ENCODE measurements at places on chromosomes 13 and 19.

GRCh38 chr19:49489601-49490167, 2.3 kb downstream of the RPL13A start:
- DNase-seq, result no peak

GRCh38 chr13:39326469-39327171, 276.4 kb downstream of the LHFPL6 start:
- DNase-seq, result no peak

GRCh38 chr19:47353307-47353712, 4.2 kb downstream of the DHX34 start:
- DNase-seq, result no peak

DNA sequence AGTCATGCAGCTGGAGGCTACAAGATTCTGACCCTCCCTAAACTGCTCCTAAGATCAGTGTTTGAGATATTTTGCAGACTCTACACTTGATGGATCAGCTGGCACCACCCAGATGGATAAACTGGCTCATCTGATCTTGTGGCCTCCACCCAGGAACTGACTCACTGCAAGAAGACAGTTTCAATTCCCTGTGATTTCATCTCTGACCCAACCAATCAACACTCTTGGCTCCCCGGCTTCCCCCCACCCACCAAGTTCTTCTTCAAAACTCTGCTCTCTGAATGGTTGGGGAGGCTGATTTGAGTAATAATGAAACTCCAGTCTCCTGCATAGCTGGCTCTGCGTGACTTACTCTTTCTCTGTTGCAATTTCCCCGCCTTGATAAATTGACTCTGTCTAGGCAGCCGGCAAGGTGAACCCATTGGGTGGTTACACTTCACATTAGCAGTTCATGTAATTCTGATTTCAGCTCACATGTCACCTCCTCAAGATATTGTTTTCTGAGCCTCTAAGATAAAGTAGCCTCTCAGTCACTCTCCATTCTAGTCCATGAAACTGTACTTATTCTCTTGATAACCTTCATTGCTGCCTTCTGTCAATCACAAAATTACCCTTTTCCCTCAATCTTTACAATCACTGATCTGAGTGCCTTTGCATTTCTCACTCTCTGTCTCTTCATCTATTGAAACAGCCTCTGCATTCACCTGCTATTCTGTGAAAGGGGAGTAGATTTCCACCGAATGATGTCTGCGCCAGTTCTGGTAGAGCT, 9.9 kb upstream of the FPR3 start:
- DNase-seq, result peak; percentile 78

DNA sequence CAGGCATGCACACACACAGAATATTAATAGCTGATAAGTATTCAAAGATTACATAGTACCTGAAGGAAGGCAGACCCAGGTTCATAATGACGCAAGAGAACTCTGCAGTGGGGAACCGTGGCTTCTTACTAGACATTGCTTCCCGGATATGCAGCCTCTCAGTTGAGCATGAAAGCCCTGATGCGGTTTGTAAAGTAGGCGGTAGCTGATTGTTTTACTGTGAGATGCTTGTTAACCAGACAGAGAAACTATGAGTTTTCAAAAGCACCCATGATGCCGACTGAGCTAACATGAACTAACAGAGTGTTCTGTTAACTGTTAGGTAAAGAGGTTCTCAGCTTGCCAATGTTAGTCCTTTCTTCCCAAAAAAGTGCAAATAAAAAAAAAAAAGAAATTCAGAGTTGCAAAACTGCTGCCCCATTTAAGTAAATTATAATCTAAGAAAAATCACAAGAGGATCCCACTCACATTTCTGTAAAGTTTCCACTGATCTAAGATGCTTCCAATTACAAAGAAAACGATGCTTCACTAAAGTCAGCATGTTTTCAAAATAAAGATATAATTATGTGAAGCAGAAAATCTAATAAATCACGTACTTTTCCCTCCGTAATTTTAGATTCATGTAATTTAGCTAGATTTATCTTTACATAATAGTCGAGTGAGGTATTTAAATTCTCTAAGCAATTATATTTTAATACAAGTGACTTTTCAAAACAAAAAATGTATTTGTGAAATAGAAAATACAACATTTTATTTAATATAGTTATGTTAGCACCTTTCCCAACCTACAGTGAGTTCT, 2.2 kb downstream of the FLT1 start:
- no peak for DNase-seq

- no peak for DNase-seq
These were observed 39.3 kb downstream of the ESD start for GRCh38 chr13:46757640-46758039.

DNA sequence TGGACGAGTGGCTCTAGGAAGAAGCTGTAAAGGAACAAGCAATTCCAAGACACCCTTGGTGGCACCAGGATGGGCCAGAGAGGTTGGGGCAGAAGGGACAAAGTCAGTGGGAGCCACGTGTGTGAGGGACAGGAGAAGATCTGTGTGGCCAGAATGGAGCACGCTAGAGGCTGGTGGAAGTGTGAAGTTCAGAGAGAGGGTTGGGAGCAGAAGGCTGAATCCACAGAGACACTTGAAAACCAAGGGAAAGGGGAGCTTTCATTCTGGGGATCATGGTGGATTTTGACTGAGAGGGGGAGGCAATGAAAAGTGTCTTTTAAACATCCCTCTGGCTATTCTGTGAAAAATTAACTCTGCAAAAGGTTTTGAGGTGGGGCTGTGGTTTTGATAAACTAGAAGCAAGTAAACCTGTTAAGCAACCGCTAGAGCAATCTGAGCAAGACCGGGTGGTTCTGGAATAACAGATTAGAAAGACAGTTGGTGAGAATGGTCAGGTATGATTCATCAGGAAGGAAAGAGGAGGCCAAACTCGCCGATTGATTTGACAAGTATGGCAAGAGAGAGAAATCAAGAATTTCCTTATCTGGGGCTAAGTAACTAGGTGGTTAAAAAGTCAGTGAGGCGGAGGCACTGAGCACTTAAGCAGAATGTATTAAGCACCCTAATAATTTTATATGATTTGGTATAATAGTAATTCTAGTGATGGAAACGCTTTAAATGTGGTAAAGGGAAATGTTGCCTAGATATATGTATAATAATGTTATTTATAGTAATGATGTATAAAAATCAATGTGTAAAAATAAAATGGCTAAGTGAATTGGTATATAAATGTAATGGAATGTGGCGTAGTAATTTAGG, 140.0 kb downstream of the MYO16 start:
- DNase-seq, result peak; percentile 11

DNA sequence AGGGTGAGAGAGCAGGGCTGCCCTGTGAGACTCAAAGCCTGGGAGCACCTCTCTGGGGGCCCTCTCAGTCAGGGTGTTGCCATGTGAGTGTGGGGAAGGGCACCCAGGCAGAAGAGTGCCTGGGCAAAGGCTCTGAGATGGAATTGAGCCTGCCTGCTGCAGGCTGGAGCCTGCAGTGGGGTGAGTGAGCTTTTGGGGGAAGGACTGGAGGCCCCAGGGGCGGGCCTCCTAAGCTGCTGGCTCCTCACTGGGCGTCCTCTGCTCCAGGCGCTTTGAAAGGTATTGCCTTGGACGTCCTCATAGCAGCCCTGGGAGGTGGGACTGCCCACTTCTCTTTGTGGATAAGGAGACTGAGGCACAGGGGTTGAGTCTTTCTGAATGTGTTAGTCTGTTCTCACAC, 60.3 kb downstream of the ARHGEF7 start:
- no peak for DNase-seq

DNA sequence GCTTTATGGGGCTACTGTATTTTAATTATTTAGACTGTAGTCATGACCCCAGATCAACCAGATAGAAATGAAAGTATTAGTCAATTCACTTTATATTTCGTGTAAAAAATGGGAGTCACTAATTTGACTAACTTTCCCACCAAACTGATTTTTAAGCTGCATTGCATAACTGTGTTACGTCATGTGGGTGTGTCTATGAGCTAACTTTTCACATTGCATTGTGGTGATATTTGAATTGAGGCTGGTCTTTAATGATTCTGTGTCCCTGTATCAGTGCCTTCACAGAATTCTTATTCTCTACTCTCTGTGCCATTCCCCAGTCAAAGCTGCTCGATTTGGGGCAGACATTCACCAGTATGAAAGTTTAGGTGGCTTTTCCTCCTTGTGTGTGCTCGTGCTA, 172.7 kb upstream of the MAB21L1 start:
- DNase-seq, result no peak

DNA sequence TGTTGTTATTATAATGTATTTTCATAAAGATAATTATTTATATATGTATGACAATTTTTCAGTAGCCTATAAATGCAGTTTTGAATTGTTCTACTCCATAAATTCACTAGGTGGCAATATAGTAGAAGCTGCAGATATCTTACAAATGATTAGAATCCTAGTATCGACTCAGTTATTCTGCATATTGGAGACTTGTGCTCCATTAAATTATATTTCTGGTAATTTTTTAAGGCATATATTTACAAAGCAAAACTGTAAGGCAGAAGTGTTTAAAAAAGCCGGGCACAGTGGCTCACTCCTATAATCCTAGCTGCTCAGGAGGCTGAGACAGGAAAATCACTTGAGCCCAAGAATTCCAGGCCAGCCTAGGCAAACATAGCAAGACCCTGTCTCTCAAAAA, 58.7 kb downstream of the DPY19L3 start:
- peak; percentile 16 for DNase-seq

GRCh38 chr13:19185865-19186645, 4.4 kb upstream of the TUBA3C start:
- DNase-seq, result no peak

GRCh38 chr13:30037306-30037705, 186.9 kb upstream of the UBL3 start:
- no peak for DNase-seq

GRCh38 chr13:41312176-41312500, 1.1 kb downstream of the NAA16 start:
- no peak for DNase-seq

GRCh38 chr13:20716951-20717350, 13.5 kb downstream of the IL17D start:
- no peak for DNase-seq

DNA sequence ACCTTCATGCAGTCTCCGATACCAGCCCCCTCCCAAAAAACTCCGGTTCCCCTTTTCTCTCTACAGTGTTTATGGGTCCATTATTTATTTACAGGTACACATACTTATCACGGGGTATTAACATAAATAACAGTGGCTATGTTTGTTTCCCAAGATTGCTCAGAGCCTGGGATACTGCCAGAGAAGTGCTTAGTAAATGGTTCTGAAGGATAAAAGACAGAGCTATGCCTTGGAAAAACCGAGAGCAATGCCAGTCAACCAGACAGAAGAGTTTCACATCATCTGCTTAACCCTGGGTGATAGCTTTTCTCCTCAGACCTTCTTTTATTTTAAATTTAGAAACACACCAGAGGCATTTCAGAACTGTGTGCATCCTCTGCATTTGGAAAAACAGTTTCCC, 61.3 kb downstream of the NUFIP1 start:
- DNase-seq, result no peak

DNA sequence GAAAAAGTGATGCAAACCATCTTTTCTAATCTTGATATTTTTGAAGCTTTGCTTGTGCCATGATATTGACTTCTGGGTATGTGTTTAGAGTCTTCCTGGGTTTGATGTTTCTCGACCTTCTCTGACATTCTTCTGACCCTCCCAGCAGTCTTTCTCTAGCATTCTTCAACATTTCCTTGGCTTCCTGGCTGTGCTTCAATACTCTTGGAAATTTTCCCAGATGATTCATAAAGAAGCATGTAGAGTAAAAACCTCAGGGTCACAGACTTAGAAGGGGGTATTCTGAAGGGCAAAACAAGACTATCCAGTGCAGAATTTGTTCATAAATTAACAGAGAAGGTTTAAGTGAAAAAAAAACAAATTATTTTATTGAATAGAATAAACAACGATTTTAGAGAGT, 946.3 kb upstream of the PCDH9 start:
- DNase-seq, result peak; percentile 44

DNA sequence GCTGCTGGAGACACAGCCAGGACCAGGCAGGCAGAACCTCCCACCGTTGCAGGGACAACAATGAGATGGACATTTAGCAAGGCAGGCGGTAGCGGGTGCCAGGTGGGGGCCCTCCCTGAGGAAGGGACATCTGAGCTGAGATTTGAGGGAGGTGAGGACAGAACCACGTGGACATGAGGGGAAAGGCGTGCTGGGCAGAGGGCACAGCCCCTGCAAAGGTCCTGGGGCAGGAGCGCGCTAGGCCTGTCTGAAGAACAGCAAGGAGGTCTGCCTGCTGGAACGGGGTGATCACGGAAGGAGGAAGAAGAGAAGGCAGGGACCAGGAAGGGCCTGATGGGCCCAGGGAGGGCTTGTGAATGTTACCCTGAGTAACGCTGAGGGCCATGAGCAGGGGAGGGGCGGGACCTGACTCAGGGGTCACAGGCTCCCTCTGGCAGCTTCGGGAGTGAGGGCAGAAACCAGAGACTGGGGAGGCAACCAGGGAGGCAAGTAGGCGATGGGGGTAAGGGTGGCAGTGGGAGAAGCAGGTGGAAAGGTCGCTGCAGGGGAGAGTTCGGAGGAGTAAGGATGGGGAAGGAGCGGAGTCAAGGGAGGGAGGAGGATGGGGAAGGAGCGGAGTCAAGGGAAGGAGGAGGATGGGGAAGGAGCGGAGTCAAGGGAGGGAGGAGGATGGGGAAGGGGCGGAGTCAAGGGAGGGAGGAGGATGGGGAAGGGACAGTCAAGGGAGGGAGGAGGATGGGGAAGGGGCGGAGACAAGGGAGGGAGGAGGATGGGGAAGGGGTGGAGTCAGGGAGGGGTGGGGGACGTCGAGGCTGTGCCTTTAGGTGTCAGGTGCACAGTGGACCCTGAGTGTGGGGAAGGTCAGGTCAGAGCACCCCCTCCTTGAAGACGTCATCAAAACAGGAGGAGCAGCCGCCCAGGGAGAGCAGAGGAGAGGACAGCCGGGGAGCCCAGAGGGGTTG, 15.7 kb upstream of the B3GNT3 start:
- DNase-seq, result no peak

DNA sequence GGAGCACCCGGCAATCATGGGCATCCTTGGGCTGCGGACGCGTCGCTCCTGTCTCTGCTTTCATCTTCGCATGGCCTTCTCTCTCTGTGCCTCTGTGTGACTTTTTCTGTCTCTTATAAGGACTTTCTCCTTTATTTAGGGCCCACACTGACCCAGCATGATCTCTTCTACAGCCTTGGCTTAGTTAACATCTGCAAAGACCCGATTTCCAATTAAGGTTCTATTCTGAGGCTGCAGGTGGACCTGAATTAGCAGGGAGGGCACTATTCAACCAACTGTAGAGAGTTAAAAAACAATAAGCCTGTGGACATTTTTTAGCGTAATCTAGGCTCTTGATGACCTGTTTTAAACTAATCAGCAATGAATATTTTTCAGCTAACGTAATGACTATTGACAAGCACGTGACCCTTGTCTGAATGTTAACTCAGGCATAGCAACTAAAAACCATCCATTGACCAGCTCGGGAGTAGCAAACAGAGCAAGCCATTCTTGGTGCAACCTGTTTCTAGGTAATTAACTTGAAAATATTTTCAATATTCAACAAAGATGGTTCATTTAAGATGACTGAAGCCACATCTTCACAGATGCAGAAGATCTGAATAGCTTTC, 15.2 kb downstream of the F10 start:
- DNase-seq, result no peak

- peak; percentile 36 for DNase-seq
These were observed 389.4 kb downstream of the RFC3 start for GRCh38 chr13:34207334-34207733.
